Activated CD4-positive, alpha-beta T cell treated with anti-CD3 and anti-CD28 coated beads for 4 hours (primary cell): ENCODE measurements at places on chromosomes 7 and 10.

GRCh38 chr7:47806701-47807103, 141.6 kb downstream of the PKD1L1 start:
- DNase-seq = no peak

DNA sequence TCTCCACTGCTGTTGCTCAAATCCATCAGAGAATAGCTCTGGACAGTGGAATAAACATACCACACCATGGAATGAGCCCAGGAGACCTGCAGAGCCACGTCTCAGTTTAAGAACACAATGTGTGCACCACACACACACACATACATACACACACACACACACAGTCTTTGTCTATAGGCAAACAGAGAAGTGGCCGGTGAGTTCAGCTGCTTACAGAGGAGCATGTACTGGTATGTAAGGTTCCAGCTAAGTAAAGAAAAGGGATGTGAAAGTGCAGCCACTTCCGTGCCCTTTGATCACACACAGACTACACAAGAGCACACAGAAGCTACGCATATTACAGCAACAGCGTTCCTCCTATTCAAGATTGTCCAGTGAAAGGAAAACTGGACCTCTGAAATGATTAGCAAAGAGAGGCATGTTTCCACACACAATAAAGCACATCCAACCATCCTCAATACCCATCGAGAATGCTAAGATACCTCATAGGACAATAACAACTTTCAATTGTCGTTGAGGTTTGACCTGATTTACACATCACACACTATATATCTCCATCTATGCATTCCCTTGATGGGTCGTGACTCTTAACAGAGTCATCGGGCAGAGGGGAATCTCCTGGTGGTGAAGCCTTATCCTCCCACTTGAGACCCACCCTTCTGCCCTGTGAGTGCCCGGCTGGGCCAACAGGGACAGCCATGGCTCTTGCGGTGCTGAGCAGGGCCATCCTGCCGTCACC, 23.6 kb downstream of the SLC35B4 start:
- DNase-seq = no peak

DNA sequence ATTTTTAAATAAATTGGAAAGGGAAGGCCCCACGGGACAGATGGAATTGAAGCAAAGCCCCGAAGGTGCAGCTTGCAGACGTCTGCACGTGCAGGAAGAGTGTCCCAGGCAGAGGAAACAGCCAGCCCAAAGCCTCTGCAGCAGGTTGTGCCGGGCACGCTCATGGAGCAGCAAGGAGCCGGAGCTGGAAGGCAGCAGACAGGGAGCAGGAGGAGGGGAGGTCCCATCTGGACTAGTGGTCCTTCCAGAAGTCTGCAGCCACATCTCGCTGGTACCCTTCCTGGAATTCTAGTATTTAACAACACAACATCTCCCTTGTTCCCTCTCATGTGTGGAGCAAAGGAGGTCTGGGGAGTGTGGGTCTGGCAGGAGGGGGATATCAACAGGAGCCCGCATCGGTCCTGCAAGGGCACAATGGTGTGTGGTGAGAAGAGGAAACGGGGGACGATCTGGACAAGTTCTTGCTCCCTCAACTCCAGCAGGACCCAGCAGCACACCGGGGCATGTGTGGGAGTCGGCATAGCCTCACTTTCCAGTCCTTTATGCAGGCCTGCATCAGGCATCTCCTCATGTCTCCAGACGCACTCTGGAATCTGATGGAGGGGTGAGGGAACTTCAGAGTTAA, 169.3 kb downstream of the GRID1 start:
- no peak for DNase-seq

GRCh38 chr10:94803307-94803706, 40.8 kb downstream of the CYP2C19 start:
- DNase-seq = no peak

DNA sequence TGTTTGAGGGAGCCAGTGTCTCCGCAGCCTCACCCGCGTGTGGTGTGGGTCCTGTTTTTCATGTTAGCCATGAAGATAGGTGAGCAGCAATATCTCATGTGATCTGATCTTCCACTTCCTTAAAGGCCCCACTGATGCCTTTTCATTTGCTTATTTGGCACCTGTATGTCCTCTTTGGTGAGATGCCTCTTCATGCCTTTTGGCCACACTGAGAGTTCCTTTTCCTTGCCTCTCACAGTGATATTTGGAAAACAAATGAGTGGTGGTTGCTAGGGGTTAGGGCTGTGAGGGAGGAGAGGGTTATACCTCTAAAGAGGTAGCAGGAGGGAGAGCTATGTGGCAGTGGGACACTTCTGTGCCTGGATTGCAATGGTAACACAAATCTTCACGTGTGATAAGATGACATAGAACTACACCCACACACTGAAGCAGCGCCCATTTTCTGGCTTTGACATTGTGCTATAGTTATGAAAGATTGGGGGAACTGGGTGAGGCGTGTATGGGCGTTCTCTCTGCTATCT, 90.4 kb upstream of the TNS3 start:
- DNase-seq = no peak

GRCh38 chr10:8221451-8221850, 167.0 kb downstream of the GATA3 start:
- no peak for DNase-seq

DNA sequence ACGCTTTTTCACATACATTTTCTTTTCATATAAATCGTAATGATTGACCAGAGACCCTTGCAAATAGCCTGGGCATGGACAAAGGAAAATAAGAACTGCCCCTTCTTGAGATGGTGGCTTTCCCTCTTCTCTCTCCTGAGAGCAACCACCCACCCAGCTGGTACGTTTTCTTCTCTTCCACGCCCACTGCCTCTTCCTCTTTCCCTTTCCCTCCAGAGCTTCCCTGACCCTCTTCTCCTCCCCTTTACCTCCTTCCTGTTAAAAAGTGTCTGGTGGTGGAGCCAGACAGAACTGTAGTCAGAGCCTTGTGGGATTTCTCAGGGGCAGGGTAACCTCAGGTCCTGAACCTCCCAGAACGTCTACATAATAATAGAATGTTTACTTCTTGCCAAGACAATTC, 23.2 kb downstream of the GPR141 start:
- no peak for DNase-seq

GRCh38 chr10:6141296-6142151, 52.7 kb downstream of the RBM17 start:
- peak; percentile 40 for DNase-seq

GRCh38 chr10:11594589-11595394, 16.7 kb downstream of the USP6NL start:
- DNase-seq = no peak

- DNase-seq = no peak
These were observed 28.6 kb downstream of the BMPR1A start for GRCh38 chr10:86785037-86785436.

DNA sequence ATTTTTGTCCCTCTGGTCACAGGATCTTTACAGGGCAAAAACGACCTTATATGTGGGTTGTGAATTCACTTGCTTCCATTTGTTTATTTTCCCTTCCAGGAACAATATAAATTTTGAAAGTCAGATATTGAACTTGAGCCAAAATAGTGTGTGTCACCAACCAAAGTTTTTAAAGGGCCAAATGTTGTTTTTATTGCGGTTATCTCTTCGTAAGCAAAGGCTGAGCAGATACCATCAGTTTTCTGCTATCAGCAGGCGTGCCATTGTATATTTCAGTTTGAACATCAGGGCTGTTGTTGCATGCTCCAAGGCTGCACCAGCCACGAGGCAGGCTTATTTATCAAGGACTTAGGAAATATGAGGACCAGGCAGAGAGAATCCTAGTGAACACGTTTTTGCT, 160.3 kb downstream of the PAXIP1 start:
- no peak for DNase-seq

- no peak for DNase-seq
These were observed 499.7 kb upstream of the MKI67 start for GRCh38 chr10:128625926-128626325.
